Urothelium cell line (cell line): ENCODE measurements at places on chromosomes 1 and 21.

- DNase-seq, result peak; percentile 76
Observed at GRCh38 chr1:112337028-112337531, 58.9 kb upstream of the CTTNBP2NL start.

GRCh38 chr1:163085904-163086268 is 16.7 kb downstream of the RGS4 start:
- DNase-seq, result no peak

DNA sequence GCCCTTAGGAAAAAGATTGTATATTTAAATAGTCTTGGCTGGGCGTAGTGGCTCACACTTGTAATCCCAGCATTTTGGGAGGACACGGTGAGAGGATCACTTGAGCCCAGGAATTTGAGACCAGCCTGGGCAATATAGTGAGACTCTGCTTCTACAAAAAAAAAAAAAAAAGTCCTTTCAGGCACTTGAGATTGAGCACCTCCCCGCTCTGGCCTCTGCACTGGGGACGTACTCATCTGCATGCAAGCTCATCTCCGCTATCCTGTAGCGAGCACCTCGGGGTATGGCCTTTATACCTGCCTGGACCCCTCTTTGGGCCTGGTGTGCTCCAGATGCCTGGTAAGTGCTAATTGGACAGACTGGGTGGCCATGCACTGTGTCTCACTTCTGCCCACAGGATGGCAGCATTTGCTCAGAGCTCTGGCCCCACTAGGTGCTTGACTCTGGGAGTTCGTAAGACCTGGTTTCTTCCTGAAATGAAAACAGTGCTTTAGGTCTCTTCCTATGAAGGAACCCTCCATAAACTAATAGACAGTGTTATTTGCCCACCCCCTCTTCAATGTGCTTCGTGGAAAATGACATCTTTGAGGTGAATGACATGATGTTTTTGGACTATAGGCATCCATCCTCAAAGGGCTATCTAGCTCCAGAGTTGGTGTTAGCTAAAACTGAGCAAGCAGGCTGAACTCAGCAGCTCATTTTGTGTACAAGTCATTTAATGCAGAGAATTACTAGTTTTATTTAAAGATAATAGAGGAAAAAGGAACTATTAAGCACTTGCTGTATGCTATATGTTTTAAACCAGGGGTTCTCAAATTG is 61.7 kb upstream of the ADAR start:
- DNase-seq, result peak; percentile 82

- DNase-seq, result no peak
Observed at GRCh38 chr1:207908107-207908734, 2.7 kb downstream of the CD34 start.

- DNase-seq, result no peak
Observed at GRCh38 chr1:203492082-203492747, 1.7 kb upstream of the OPTC start.

DNA sequence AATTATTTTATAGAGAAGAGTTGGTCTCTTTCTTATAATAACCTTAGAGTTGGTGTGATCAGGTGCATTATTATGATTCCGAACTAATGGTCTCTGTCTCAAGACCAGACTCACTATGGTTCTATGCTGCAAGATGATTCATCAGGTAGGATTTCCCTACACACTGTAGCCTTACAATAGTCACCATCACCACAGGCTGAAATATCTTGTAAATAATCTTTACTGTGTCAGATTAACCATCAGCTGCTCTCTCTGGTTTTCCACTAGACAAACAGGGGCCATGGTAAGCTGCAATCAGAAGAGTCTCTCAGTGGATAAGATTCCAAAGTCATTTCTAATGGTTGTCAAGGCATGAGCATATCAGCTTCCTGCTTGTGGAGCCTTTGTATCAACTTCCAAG is 4.4 kb upstream of the GBP4 start:
- DNase-seq, result no peak

GRCh38 chr21:22355949-22356348 is 1357.7 kb downstream of the NCAM2 start:
- DNase-seq, result no peak

- peak; percentile 85 for DNase-seq
Observed at GRCh38 chr1:94247138-94248094, 10.0 kb upstream of the ARHGAP29 start.

DNA sequence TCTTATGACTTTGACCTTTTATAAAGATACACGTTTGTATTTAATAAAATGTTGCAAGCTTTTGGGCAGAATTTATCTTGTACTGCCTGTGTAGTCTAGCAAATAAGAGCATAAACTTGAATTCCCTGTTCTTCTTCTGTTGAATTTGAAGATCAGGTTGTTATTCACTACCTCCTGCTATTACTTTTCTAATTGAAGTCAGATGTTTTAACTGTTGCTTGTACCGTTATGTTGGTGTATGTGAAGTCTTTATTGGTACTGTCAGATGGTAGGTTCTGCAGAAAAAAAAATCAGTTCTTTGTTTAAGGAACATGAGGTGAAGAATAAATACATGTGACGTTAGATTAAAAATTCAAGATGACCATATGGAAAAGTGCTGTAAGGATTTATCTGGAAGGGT is 69.1 kb downstream of the DYRK1A start:
- no peak for DNase-seq

DNA sequence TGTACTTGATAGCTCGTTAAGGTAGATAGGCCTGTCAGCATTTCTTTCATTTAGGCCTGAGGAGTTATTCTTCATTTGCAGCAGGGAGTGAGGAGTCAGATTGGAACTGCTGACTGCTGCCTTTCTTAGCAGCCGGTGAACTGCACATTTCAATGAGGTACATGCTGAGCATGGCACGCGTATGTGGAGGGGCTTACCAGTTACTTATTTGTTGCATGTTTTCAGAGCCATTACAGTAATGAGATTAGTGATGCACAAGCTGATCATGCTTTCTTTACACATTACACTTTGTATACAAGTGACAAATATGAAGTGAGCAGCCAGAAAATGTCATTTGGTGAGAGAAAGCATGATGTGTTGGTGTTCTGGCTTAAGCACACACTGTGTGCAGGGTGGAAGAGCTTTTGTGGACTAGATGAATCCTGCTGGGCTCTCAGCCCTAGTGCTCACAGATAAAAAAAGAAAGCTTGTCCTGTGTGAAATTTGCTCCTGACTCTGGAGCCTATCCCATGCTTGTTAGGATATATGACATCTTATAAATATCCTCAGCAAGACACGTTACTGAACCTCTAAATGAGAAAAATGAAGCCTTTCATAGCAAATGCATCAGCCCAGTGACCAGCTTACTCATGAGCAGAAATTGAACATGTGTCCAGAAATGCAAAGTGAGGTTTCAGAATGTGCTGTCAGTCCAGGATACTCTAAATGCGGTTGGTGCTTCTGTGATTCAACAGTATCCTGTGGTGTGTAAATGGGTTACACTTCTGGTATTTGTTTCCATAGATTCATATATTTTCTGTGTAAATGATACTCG is 574.7 kb upstream of the ADGRL2 start:
- DNase-seq, result no peak

GRCh38 chr1:163298365-163298764 is 23.4 kb upstream of the NUF2 start:
- no peak for DNase-seq

DNA sequence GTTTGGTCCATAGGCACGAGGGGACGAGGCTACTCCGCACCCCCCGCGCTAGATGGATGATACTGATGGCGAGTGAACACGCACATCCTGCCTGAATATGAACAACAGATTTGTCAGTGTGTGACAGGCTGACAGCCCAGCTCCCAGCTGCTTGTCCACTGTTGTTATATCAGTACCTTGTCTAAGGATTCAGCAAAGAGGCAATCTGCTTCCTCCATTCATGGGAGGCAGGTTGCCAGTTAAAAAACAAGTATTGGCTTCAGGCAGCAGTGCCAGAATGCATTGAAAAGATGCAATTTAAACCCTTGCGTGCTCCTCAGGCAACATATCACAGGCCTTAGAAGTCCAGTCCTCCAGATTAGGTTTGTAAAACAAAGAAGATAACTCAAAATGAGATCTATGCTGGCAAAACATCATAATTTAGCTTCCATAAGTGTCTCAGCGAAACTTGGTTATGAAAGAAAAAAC is 223.3 kb downstream of the GPATCH2 start:
- DNase-seq, result no peak

DNA sequence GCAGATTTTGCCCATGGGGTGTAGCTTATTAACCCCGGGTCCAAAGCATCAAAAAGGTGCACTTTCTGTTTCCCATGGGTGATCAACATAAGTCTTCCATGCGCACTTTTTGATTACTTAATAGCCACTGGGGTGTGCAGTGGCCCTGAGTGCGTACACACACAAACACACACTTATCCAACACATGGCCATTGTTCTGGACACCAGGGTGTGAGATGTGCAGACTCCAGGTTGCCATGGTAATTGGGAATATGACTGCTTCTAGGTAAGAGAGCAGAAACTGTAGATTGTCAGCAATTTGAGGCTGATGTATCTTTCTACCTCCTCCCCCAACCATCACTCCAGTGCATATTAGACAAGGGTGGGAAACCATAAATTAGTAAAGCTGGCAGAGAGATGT is 68.8 kb downstream of the MAB21L3 start:
- no peak for DNase-seq

GRCh38 chr1:78029793-78030192 is 16.0 kb upstream of the GIPC2 start:
- DNase-seq, result no peak

DNA sequence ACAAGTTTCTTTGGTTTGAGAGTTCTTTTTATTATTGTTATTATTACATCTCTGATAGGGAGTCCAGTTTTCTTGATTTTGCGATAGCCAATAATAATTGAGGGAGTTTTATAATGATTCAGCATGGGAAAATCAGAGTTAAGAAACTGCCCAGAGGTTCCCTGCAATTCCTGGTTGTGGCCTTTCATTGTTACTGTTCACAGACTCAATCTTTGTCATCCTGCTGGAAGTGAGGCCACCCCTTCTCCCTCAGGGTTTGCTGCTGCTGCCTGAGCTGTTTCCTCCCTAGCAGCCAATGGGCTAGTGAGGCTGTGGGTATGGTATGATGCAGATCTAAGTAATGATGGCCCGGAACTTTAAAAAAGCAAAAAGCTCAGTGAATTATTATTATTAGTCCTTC is 50.2 kb upstream of the TACSTD2 start:
- no peak for DNase-seq

GRCh38 chr1:55775007-55775406 is 559.8 kb upstream of the USP24 start:
- DNase-seq, result no peak

DNA sequence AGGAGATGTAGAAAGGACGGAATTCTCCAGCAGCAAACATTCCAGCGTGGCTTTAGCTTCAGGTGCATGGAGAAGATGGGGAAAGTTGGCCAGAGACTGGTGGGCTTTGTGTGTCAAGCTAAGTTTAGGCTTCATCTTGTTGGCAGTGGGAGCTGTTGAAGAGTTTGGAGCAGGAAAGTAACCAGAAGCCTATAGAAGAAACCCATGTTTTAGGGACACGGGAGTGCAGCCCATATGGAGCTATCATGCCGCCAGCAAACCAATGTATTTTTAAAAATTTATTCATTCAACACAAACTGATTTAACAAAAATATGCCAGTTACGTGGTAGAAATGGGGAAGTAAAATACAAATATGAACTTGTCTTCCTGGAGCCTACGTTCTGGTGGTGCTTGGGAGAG is 53.7 kb downstream of the ACTL8 start:
- DNase-seq, result no peak

DNA sequence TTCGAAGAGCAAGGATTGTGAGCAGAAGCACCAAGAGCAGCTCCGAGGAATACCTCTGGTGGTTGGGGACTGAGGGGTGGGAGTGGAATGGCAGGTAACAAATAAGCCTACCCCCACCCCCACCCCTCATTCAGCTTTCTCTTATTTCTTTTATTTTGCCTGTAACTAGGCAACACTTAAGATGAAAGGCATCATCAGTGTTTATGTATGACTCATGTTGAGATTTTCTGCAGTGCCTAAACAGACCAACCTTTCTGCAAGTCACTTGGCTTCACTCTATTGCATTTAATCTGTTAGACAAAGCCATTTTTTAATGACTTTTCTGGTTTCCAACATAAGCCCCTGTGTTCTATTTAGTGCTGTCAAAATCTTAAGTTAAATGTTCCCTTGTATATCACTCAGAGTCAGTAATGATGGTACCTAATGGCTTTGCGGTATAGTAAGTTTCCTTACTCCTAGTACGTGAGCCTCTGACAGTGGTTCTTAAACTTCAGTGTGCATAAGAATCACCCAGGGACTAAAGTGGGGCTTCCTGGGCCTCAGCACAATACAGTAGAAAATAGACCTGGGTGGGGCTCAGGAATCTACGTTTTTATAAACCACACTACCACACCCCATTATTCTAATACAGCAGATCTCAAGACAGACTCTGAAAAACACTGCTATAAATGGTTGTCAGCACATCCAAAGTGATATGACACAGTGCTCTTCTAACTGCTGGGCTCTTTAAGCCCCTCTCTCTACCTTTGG is 19.9 kb downstream of the CASQ2 start:
- DNase-seq, result peak; percentile 45

DNA sequence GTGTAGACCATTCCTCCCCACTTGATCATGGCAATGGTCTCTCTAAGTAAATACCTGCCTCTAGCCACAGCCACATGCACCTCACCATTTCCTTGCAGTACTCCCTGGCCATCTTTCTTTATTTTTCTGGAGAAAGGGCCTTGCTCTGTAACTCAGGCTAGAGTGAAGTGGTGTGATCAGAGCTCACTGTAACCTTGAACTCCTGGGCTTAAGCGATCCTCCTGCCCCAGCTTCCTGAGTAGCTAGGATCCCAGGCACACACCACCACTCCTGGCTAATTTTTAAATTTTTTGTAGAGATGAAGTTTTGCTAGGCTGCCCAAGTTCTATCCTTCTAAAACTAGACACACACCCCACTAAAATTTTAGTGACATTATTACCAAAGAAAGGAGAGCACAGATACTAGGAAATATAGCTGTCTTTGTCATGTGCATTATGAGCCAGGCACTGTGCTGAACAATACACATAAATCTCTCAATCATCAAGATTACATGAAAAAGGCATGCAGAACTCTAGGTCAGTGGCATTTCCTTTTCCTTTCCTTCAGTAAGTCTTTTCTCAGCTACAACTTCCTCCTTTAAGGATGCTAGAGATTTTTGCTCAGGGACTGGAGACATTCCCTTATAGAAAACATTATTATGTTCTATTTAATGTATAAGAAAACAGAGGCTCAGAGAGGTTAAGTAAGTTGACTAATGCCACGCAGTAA is 95.0 kb upstream of the SERBP1 start:
- DNase-seq, result no peak

GRCh38 chr1:156014829-156015228 is 5.9 kb downstream of the SSR2 start:
- no peak for DNase-seq

- no peak for DNase-seq
Observed at GRCh38 chr1:167767761-167768160, 46.0 kb downstream of the MPZL1 start.

- DNase-seq, result peak; percentile 28
Observed at GRCh38 chr1:106755682-106756406, 300.6 kb upstream of the PRMT6 start.

- DNase-seq, result no peak
Observed at GRCh38 chr1:5798151-5798730, 194.0 kb downstream of the NPHP4 start.

- peak; percentile 58 for DNase-seq
Observed at GRCh38 chr1:214332946-214333798, 52.2 kb downstream of the SMYD2 start.

- DNase-seq, result no peak
Observed at GRCh38 chr1:7583291-7584096, 187.6 kb upstream of the VAMP3 start.

- DNase-seq, result peak; percentile 9
Observed at GRCh38 chr1:106439475-106439874, 617.0 kb upstream of the PRMT6 start.

GRCh38 chr1:70745199-70745598 is 302.4 kb downstream of the PTGER3 start:
- DNase-seq, result no peak

- peak; percentile 53 for DNase-seq
Observed at GRCh38 chr1:53508991-53509666, 49.9 kb downstream of the DMRTB1 start.
